ENCODE measurements at places on chromosomes 16 and 17.

GRCh38 chr17:7572338-7572587 is 7.2 kb upstream of the CD68 start:
- DNase-seq = no peak

GRCh38 chr16:20020976-20021375 is 52.7 kb downstream of the GPR139 start:
- DNase-seq = no peak

DNA sequence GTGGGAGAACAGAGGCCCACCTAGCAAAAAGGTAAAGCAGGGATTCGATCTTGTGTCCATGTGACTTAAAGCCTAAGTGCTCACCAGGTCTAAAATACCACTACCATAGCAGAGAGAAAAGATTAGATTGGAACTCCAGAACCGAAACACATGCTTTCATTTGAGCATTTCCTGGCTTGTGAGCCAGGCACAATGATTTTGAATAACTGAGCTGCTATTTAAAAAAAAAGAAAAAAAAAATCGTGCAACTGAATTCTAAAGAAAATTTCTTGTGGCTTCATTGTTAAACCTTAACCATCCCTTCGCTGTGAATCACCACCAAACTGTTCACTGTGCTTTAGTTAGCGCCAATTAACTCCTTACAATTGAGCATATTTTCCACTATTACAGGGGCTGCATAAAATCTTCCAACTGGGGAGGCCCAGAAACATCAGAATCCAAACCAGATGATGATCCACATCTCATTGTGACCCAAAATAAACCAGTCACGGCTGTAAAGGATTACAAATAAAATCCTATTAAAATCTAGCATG is 366.4 kb upstream of the ERCC4 start:
- DNase-seq = no peak

DNA sequence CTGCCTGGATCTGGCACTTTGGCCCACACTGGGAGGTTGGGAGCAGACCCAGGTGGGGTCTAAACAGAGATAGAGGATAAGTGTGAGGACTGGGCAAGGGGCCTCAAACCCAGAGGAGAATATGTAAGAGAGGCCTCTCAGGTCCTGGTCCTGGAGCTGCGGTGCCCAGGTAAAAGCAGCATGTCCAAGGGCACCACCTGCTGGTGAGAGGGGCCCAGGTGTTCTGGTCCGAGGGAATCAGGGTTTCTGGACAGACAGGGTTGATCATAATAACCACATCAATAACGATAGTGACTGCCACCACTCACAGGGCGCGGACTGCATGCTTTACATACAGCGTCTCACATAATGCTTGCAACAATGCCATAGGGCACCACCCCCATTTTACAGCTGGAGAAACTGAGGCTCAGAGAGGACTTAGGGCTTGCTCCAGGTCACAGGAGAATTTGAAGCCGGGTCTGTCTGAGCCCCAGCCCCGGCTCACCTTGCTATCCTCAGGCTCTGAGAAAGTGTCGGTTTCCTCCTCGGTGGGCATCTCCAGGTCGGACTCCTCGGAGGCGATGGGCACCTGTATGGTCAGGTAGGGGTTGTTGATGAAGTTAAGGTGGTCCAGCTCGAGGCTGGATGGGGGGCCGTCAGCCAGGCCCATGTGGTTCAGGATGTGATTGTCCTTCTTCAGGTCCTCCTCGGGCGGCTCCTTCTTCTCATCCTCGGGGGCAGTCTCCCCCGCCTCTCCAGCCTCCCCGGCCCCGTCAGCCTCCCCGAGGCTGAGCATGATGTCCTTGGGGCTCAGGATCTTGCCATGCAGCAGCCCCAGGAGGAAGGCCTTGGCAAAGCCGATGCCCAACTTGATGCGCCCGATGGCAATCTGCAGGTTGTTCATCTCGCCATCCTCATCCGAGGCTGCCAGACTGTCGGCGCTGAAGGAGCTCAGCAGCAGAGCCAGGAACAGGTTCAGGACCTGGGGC is 19.1 kb upstream of the CD79B start:
- DNase-seq = no peak

DNA sequence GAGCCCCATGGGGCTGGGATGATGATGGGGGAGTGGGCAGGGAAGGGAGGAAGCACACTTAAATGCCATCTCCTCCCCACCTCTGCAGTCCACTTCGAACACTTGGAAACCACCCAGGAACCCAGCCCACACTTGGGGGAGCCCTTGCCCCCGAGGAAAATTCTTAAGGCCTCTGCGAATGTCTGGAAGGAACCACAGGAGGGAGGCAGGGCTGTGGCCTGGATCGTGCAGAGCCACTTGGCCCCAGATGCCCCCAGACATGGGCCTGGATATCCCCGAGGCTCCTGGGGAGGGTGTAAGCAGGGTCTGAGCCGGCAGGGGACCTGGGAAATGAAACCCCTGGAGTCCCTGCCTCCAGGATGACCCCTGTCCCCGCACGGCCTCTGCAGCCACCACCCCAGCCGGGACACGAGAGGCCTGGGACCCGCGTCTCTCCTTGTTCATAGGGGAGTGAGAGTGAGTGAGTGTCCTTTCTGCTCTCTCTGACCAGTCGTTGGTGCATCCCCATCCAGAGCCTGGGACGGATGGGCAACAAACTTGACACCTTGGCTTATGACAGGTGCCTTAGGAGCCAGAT is 11.8 kb upstream of the MTSS2 start:
- DNase-seq = no peak

Data from NCI-H1092 (cell line).